ENCODE measurements at places on chromosomes 1 and 21.

- H3K4me1 ChIP-seq, result no peaks in the 10 kb centered on the region
- no peak overlapping the region for H3K27ac ChIP-seq
- no peaks in the 10 kb centered on the region for H3K36me3 ChIP-seq
- H3K27me3 ChIP-seq, result no peaks in the 10 kb centered on the region
These were observed 167.7 kb downstream of the ACTL8 start for GRCh38 chr1:17922833-17923232.

DNA sequence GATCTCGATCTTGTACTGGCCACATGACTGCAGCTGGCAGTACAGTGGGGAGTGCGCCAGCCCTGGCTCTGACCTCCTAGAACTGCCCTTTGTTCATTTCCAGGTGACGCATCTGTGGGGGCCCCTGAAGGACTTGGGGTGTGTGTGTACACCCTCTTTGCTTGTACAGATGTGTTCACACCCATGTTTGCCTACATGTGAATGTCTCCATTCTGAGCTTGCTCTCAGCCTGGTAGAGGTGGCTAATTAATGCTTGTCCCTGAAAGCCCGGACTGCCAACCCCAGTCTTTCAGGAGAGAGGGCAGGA, 19.8 kb downstream of the TNFRSF1B start:
- DNase-seq, result no peak
- no peak overlapping the region for H3K4me3 ChIP-seq
- H3K4me1 ChIP-seq, result peaks cover 11% of the 10 kb centered on the region
- no peak overlapping the region for H3K27ac ChIP-seq
- no peaks in the 10 kb centered on the region for H3K27me3 ChIP-seq
- H3K36me3 ChIP-seq, result no peaks in the 10 kb centered on the region

GRCh38 chr21:28104346-28104745, 888.3 kb downstream of the LTN1 start:
- no peaks in the 10 kb centered on the region for H3K36me3 ChIP-seq
- H3K27ac ChIP-seq, result no peak overlapping the region
- H3K4me1 ChIP-seq, result no peaks in the 10 kb centered on the region
- no peak for DNase-seq
- H3K27me3 ChIP-seq, result no peaks in the 10 kb centered on the region

GRCh38 chr1:118773656-118774055, 214.5 kb downstream of the TBX15 start:
- H3K4me1 ChIP-seq, result no peaks in the 10 kb centered on the region
- no peak for DNase-seq
- no peaks in the 10 kb centered on the region for H3K36me3 ChIP-seq
- H3K27ac ChIP-seq, result no peak overlapping the region
- H3K27me3 ChIP-seq, result no peaks in the 10 kb centered on the region
- no peak overlapping the region for H3K4me3 ChIP-seq
